Skin of body (tissue), 3 donors: ENCODE measurements at places on chromosomes 2 and 18. TPM values are rescaled to one million over a fixed set of nuclear protein-coding genes. Genes with fewer than 3 reads are reported as not detected.

The UGT1A5 gene
- total RNA-seq, result not detected

The CHCHD5 gene
- total RNA-seq, result 6.3 TPM

The EVX2 gene
- total RNA-seq, result not detected

The FOXI3 gene
- total RNA-seq, result 3.7 TPM

DNA sequence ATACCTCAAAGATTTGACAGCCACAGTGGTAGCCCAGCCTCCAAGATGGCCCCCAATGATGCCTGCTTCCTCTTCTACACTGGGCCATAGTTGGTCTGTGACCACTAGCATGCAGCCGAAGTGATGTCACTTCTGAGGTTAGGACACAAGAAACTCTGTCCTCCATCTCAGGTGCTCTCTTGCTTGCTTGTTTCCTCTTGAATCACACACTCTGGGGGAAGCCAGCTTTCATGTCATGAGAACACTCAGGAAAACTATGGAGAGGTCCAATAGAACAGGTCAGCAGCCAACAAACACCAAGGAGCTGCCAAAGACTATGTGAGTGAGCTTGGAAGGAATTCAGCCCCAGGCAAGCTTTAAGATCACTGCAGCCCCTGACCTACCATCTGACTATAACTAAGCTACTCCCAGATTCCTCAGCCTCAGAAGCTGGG is 3.3 kb upstream of the ADAM17 start:
- no peak for DNase-seq

DNA sequence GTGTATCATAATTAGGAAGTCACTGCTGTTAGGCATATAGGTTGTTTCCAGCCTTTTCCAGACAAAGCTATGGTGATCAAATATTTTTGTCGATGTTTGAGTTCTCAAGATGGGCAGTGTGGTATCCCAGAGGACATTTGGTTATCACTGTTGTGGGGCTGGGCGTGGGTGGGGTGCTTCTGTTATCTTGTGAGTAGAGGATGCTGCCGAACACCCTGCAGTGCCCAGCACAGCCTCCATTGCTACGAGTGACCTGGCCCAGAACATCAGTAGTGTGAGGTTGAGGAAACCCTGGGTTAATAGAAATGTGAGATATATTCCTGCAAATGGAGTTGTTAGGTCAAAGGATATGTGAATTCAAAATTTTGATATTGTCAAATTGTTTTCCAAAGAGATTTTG is 33.2 kb downstream of the ZNF236 start:
- no peak for DNase-seq

GRCh38 chr2:120860579-120860922 is 124.9 kb downstream of the GLI2 start:
- DNase-seq, result no peak

- no peak for DNase-seq
Measured at GRCh38 chr2:191635333-191636234, 42.4 kb upstream of the NABP1 start.

DNA sequence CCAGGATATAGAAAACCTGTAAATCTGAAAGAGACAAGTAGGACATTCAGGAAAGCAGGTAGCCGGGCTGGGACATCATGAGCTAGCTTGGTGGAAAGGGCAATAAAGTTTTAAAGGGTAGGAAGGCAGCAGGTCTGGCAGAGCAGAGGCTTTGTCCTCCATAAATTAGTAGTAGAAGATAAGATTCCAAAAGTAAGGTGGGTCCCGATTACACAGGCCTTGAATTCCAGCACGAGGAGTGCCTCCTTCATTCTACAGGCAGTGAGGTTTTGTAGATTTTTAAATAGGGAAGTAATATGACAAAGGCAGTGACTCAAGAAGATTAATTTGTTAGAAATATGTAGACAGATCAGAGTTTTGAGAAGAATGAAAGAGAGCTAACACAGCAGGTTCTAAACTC is 160.7 kb downstream of the DTNB start:
- no peak for DNase-seq

DNA sequence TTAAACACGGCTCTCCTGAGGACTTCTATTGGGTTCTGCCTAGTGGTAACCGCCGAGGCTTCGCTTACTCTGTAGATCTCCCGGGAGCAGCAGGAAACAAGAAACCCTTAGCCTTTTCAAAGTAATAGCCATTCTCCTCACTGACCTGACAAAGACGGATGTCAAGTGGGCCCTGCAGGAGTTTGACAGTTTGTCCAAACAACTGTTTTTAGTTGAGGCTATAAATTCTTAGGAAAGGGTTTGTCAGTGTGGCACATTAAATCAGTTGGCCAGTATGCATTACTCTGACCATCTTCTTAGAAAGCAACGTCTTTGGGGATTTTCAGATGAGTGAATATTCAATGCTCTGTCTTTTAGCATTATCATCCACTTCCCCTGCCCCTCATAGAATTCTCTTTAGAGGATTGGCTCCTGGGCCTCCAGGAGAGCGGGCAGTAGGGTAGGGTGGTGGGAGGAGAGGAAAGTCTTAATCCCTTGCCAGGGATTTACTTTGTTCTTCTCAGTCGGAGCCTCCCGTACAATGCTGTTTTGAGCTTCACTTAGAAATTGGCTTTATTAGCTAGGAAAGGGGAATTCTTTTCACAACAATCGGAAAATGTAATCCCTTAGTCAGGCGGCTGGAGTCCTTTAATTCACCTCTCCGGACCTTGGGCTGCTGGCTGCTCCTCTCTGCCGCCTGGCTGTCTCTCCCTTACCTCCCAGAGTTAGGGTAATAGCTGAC is 13.3 kb upstream of the C18orf32 start:
- DNase-seq, result no peak
